ENCODE measurements at places on chromosomes 6 and 20.

GRCh38 chr6:31958412-31958740 lies 395 bp downstream of the NELFE start:
- no peak for DNase-seq

GRCh38 chr6:70956191-70956450 lies 739 bp downstream of the B3GAT2 start:
- no peak for DNase-seq

GRCh38 chr20:61956396-61957342 lies 109.0 kb downstream of the TAF4 start:
- DNase-seq, result no peak

- no peak for DNase-seq
Measured at GRCh38 chr6:19603721-19604120, 233.4 kb upstream of the ID4 start.

DNA sequence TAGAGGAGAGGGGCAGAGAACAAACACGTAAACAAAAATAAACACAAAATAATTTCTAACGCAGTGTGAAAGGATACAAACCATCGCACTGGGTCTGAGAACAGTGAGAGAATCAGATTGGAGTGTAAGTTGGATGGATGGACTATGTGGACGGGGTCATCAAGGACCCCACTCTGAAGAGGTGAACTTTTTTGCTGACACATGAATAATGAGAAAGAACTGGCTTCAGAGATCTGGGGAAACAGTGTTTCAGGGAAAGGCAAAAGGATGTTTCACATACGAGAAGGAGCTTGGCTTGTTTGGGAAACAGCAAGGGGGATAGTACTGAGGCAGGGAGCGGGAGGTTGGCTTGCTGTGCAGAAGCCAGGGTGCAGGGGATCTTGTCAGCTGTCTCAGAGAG lies 295.4 kb downstream of the ZNF217 start:
- DNase-seq, result no peak

DNA sequence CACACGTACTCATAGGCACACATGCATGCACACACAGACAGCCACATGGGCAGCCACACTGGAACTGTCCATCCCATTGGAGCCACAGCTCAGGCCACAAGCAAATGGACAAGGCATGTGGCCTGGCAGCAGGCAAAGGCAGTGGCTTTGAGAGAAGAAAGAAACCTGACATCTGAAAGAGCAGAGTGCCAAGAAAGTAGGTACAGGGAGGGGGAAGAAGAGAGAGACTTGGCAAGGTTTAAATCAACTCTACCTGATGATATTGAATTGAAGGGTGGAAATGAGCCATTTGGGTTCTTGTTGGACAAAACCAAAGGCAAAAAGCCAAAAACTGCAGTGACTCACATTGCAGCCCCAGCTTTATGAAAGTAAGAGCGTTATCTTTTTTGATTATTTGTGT lies 142.7 kb downstream of the PCSK2 start:
- DNase-seq, result no peak

GRCh38 chr20:3890999-3891929 lies 2.1 kb downstream of the PANK2 start:
- DNase-seq, result no peak

- no peak for DNase-seq
Measured at GRCh38 chr6:46773201-46773855, 19.9 kb upstream of the MEP1A start.

GRCh38 chr6:73823832-73824231 lies 127.8 kb downstream of the CD109 start:
- DNase-seq, result no peak

- no peak for DNase-seq
Measured at GRCh38 chr6:43231053-43231452, 1.8 kb upstream of the DNPH1 start.

- no peak for DNase-seq
Measured at GRCh38 chr20:40717343-40717865, 28.4 kb upstream of the MAFB start.

GRCh38 chr6:53860511-53860910 lies 65.7 kb downstream of the LRRC1 start:
- no peak for DNase-seq

GRCh38 chr6:128807577-128807976 lies 75.4 kb upstream of the LAMA2 start:
- DNase-seq, result no peak

- no peak for DNase-seq
Measured at GRCh38 chr20:45953672-45954071, 18.3 kb downstream of the ZNF335 start.

DNA sequence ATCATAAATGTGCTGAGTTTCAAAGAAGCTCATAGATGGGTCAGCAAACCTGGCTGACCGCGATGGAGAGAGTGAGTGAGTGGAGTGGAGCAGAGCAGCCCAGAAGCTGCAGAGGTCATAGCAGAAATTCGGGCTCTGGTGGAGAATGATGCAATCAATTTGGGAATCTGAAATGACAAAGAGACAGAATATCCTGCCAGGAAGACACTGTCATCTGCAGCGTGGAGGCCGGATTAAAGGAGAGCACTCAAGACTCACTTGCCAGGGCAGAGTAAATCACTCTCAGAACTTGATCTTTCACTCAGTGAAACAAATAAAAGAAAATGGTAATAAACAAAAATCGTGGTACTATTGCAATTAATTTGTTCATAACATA lies 109.6 kb upstream of the RREB1 start:
- no peak for DNase-seq

- DNase-seq, result no peak
Measured at GRCh38 chr6:81801489-81801888, 49.0 kb upstream of the TENT5A start.

- no peak for DNase-seq
Measured at GRCh38 chr6:41561416-41561815, 15.2 kb downstream of the FOXP4 start.

- DNase-seq, result peak; percentile 26
Measured at GRCh38 chr6:169886631-169887227, 135.3 kb downstream of the ERMARD start.

DNA sequence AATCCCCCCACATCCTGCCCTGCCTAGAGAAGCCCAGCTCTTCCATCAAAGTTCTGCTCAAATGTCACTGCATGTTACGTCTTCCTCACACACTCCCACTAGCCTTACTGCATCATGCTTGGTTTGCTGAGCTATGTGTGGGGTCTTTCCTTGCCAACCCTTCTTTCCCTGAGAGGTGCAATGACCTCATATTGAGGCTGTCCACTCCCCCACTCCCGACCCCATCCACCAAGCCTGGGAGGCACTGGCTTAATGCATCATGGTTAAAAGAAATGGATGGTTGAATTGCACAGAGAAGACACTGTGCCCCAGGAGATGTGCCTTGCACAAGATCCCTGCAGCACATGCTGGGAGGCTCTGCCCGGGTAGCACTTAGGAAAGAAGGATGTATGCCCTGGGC lies 7.7 kb upstream of the IRF4 start:
- DNase-seq, result no peak

DNA sequence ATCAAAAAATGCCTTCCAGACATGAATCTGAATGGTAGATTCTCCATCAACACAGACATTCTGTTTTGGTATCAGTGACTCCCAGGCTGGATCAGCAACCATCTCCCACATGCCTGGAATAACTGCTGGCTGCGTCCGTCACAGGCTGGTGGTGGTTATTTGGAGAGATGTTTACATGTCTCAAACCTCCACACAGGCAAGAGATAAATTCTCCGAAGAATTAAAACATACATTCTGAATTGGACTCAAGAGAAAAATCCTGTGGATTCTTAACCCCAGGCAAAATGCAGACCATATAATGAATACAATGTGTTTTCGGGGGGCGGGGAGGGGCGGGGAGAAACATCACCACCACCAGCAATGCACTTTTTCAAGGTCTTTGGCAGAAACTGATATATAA lies 108.2 kb downstream of the THBS2 start:
- DNase-seq, result no peak

DNA sequence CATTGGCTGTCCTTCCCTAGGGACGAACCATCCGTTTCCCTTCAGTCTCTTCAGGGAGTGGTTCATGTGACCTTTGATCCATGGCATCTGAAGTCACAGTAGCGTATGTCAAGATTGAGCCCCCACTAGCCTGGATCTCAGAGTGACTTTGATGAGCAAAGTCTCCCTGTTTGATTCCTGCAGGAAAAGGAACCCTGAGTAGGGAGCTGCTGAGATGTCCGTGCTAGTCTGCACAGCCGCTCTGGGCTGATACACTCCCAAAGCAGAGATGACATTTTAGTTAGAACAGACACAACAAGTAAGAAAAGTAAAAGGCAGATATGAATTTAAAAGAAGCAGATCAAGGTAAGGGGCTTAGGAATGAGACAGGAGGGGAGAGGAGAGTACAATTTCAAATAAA lies 899.4 kb downstream of the C6orf118 start:
- DNase-seq, result no peak

DNA sequence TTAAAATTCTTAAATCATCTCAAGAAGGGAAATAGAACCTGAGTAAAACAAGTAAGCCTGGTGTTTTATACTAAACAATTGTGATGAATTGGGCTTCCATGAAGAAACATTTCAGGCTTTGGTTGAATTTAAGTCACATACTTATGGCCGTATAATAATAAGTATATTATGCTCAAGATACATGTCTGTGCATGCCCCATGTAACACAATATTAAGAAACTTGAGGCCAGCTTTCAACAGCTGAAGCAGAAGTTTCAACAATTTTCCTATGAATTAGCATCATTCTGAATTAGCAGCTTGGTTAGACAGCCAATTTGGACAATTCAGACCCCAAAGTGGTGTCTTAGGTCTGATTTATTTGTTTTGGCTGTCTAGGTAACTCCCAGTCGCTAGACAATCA lies 243.7 kb downstream of the MYLK4 start:
- no peak for DNase-seq

DNA sequence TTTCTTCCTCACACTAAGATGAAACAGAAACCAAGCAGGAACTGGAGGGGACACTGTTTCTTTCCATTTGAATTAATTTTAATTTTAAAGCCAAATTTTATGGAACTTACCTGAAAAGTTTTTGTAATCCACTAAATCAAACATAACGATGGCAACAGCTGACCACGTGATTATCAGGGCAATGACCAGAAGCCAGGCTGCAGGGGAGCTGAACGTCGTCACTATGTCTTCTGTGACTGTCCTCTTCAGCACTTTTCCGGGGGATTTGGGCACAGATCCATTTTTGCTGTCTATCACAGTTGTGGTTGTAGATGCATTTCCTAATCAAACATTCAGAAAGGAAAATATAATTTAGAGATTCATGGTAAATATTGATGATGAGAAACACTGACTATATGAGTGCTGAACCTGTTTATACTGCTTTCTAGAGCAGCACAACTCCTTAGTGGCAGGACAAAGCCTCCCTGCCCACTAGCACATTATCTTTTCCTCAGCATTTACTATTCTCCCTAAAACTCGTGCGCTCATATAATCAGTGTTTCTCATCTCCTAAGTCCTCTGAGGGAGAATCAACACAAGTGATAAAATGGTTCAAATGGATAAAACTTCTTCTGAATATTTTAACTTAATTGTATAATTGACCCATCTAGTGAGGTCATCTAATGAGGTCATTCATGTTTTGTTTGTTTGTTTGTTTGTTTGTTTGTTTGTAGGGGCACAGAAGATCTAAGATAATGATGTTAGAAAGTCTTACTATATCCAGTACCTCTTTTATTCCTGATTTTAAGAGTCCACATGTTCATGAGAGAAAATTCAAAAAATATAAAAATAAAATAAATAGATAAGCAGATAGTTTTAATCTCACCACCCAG lies 65.7 kb downstream of the TRDN start:
- no peak for DNase-seq

GRCh38 chr6:132972971-132973370 lies 158.6 kb downstream of the RPS12 start:
- DNase-seq, result no peak

- DNase-seq, result no peak
Measured at GRCh38 chr6:47437592-47437991, 40.0 kb upstream of the CD2AP start.

DNA sequence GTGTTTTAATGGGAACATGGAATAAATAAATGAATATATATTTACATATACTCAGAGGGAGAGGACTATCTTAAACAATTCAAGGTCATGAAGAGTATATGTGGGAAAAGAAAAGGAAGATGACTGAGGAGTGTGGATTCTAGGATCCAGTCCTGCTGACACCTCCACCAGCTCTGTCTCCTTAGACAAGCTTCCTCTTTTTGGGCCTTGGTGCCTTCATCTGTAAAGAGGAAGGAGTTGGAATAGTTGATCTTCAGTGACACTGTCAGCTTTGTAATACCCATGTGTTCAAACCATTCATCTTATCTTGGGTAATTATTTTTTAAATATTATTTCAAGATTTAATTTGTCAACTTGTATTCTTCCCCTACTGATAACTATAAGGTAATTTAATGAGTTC lies 338.0 kb downstream of the ADGRB3 start:
- DNase-seq, result no peak

DNA sequence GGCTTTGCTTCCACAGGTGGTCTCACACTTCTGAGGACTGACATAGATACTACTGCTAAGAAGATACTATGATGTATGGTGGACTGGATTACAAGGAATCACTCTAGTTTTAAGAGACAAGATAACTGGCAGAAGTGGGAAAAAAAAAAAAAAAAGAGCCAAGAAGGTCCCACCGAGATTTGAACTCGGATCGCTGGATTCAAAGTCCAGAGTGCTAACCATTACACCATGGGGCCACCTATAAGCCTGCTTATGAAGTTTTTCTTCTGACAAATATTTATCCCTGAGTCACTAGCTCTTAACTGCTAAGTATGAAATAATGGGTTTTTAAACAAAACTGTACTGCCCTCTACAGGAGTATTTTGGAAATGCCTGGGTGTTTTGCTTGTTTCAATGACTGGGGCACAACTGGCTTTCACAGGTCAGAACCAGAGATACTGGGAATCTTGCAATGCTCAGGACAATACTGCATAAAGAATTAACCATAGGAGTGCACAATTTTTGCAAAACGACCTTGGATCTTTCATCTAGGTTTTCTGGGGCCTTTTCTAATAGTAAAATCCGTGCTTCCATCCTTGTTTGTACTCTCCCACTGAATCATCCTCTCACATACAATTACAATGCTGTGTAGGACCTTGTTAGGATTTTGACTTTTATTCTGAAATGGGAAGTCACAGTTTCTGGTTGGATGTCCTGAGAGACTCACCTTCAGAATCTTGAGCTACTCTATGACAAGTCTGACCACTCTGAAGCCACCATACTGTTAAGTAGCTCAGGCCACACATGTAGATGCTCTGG lies 116.3 kb downstream of the OR2B2 start:
- DNase-seq, result peak; percentile 75

DNA sequence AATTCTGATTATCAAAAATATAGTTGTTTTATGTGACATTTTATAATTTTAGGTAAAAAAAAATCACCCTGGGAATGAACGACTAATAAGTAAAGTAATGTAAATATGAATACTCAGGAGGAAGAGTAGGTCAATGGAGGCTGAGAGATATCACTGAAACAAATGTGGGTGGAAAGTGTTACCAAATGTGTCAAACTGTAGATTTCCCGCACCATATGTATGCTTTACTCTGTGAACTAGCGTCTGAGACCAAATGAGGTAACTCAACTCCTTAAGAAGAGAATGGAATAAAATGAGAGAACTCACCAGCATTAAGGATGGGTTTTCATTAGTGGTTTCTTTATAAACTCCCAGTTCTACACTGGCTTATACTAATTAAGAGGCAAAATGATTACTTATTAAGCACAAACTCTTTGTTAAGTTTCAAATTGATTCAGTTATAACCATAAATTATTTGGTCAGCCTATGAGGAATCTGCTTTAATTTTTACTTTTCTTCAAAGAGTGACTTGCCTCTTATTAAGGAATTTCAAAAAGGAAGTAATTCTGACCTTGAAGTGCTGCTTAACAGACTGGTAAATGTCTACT lies 784.7 kb upstream of the GJE1 start:
- DNase-seq, result no peak
